ENCODE measurements at places on chromosomes 7 and 10. TPM values are rescaled to one million over a fixed set of nuclear protein-coding genes. Genes with fewer than 3 reads are reported as not detected.

GRCh38 chr7:116465125-116465524 lies 34.4 kb upstream of the CAV2 start:
- no peak for DNase-seq

GRCh38 chr7:28517606-28518005 lies 105.3 kb downstream of the CREB5 start:
- no peak for DNase-seq

GRCh38 chr7:19011212-19011611 lies 106.2 kb downstream of the TWIST1 start:
- no peak for DNase-seq

DNA sequence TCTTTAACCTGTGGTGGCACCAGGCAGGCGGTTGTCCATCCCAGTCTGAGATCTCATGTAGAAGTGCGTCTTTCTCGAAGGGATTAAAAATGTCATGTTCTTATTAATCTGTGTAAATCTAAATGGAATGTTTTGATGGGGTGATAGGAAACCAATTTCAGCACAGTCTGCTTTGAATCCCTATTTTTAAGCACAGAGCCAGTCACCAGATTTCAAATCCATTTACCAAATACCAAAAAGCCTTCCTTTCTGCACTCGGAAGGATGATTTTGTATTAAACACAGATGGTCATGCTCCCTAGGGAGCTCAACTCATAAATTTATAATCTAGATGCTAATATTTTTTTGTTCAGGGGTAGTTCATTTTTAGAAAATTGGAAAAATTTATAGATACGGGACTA lies 160.6 kb upstream of the AOAH start:
- DNase-seq, result no peak

DNA sequence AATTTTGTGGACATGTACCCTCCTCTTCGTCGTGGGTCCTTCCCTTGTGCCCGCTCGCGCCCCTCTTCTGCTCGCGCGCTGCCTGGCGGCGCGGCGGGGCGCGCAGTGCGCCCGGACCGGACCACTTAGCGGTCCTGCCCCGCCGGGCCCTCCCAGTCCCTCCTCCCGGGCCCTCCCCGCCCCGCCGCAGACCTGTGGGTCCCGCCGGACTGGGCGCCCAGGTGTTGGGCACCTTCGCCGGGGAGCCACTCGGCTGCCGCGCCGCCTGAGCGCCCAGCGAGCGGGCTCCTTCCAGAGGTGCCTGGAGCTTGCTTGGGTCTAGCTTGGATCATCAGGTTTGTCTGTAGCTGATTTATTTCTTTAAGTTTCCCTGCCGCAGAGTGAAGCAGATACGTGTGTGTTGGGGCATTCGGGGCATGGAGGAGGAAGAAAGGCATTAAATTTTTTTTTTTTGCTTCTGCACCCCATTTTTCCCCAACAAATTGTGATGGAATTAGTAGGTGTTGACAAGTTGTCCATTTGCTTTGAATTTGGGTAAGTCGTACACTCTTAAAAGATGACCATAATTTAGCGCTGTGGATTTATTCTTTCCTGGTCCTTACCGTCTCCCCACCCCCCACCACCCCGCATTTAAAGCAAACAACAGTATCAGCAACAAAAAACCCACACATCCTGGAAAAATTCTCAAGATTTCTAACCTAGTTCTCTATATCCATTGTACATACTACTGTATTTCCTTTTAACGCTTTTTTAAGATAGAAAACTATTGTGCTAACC lies 905 bp downstream of the C1GALT1 start:
- DNase-seq, result peak; percentile 94

DNA sequence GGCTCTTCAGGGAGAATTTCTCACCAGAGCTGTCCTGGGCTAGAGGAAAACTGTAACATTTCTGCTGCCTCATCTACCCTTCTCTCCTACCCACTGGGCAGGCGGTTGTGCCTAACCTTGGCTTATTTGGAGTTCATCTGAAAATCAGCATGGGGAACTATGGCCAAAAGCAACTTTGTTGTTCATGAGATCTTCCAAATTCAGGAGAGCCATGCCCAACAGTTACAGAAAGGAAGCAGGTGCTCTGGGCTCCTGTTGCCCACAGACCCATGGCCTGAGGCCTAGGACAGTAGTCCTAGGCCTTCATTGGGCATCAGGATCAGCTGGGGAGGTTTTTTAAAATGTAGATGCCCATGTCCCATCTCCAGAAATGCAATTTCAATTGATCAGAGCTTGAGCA lies 85.2 kb downstream of the GRID1 start:
- no peak for DNase-seq

- no peak for DNase-seq
These were observed 15.2 kb downstream of the STAMBPL1 start for GRCh38 chr10:88895250-88895649.

DNA sequence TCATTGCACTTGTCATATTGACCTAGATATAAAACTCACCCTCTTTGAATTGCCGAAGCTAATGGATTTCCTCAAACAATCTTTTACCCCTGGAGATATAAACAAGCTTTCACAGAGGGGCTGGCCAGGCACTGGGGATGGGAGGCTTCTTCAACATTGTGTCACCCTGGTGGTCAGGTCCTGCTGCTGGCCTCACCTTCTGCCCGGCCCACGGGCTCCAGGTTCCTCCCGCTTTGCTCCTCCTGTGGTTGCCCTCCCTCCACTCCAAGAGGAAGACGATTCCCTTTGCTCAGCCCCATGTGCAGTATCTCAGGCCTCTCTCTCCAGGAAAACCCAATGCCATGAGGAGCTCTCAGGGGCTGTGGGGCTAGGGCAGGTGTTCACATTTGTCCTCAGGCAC lies 118.1 kb upstream of the ADCY1 start:
- DNase-seq, result no peak

GRCh38 chr10:81917666-81918065 lies 42.7 kb downstream of the NRG3 start:
- DNase-seq, result no peak

GRCh38 chr10:87523731-87524130 lies 19.0 kb downstream of the MINPP1 start:
- no peak for DNase-seq

DNA sequence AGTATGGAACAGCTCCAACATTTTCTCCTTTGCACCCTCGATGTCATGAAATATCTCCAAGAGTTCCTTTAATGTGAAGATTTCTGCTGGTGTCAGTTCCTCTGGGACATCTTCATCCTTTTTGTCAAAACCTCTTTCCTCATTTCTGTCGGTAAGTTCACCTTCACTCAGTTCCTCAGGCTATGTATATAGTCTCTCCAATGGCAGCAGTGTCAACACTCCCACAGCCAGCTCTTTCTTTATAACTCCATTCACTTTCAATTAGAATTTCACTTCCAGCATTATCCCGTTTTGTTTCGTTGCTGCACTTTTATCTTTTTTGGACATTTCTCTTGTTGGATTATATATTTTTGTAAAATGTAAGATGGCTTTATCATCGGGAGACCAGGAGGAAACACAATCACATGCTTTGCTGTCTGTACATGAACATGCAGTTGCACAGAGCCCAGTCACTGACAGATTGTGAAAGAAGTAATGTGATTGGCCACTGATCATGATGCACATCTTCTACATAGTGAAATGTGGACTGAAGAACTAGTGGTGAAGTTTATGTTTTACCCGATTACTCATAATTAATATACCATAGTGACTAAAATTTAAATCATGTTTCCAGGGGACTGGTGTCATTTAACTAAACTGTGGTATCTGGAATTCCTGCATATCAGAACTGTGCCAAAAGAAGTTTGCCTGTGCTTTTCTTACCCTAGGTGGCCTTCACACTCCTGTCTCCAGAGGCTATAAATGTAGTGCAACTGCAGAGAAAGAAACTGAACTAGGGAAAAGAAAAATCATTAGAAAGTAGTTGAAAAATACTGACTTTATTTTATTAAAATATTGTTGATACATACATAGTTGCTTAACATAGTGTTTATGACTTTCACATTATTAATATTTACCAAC lies 289.6 kb downstream of the PPP1R3A start:
- DNase-seq, result no peak

GRCh38 chr7:82810558-82811259 lies 352.0 kb downstream of the PCLO start:
- DNase-seq, result no peak

DNA sequence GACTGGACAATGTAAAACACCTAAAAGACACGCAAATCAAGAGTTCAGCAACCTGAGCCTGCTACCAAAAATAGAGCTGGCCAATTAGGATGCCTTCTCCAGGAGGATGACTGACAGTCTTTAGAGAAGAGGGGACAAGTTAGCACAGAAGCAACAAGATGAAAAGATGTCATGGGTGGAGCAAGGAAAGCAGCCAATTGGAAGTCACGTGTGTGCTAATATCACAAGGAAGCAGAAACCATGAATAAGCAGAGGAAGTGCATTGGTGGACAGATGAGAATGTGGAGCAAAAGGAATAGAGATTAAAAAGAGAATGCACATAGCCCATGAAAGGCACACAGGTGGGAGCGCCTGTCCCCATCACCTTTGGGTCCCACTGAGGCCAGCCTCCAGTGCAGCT lies 148.1 kb downstream of the SLC25A13 start:
- no peak for DNase-seq

DNA sequence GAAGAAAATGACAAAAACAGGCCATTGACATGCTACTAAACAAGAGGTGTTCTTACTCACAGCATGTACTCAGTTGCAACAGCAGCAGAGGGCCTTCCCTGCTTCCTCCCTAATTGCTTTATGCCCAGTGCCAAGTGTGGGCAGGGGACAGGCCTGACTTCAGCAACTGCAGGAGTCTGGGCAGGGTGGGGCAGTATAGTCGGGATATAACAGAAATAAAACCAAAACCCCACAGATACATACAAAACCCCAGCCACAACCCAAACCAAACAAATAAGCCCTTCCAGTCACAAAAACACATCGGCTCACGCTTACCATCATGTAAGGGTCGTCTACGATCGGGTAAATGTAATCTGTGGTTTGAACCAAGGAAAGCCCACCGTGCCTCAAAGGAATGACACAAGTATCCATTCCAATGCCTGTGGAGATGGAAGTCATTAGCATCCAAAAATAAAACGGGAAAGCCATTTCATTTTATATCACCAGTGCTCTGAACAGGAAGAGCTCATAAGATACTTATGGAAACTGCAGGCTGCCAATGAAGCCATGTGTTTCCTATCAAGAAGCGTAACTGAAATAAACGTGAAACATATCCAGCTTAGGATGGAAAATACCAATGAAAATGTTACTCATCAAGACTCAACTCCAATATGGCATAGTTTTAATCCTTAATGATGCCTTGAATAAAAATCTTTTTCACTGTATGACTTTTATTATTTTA lies 9.5 kb downstream of the SEPHS1 start:
- DNase-seq, result no peak

GRCh38 chr7:107686816-107687387 lies 26.3 kb downstream of the SLC26A4 start:
- DNase-seq, result no peak

GRCh38 chr7:18458830-18459229 lies 36.7 kb upstream of the HDAC9 start:
- DNase-seq, result no peak

- no peak for DNase-seq
These were observed 25.3 kb upstream of the SNX13 start for GRCh38 chr7:17965603-17966002.

- no peak for DNase-seq
These were observed 460.6 kb downstream of the DNAJB6 start for GRCh38 chr7:157797361-157797760.

- DNase-seq, result no peak
These were observed 339.7 kb downstream of the HGF start for GRCh38 chr7:81430150-81430549.

GRCh38 chr7:43533801-43534479 lies 49.0 kb upstream of the STK17A start:
- DNase-seq, result no peak

DNA sequence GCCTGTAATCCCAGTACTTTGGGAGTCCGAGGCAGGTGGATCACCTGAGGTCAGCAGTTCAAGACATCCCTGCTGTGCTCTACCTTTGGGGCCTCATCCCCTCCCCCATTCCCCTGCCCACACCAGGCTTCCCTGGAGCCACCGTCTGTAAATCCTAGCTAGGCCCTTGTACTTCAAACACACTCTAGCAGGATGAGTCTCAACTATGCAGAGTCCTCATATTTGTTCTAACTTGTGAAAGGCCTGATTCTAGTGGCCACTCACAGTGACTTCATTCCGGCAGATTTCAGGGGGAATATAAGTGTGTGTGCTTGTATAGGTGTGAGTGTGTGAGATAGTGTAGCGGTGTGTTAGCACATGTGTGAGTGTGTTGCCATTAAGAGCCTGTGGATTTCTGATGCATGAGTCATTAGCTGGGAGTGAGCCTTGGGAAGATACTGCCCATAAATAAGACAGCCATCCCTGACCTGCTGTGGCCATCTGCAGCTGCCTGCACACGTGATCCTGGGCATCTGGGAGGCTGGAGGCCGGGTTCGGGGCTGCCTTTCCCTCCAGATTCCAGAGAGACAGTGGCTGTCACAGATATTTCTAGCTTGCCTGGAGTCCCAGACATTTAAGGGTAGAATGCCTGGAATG lies 1.7 kb upstream of the NEURL1 start:
- no peak for DNase-seq

DNA sequence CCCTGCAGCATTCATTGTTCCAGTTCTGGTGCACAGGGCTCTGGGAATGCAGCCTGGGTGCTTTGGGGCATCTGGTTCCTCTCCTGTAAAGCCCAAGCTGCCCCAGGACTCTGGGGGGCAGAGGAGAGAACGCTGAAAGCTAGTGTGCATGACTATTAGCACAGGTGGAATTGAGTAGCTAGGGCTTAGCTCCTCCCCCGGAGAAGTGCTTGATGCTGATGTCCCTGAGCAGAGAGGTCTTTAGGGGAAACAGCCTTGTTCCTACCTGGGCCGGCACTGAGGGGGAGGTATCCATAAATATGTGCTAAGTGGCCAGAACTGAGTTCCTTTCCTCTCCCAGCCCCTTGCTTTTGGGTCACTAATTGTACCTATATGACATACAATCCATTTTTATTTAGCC lies 3.9 kb downstream of the ADCY1 start:
- peak; percentile 40 for DNase-seq

DNA sequence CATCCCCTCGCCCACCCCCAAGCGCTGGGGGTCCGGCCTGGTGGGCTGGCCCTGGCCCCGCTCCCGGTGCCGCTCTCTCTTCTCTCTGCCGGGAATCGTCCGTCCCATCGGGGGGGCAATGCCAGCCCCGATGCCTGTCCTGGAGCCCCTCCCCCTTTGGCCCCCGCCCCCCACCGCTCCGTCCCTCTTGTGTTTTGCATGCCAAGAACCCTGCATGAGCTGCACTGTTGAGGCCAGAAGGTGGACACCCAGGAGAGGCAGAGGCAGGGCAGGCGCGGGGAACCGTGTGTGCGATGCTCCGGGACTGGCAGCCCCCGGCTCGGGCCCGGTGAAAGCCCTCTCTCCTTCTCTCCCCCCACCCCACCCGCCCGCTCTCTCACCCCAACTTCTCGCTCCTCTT lies 22.1 kb upstream of the HSPB1 start:
- DNase-seq, result no peak

SUV39H2 gene
- total RNA-seq, result 4.0 TPM

PCDH15 gene
- 2.1 TPM for total RNA-seq

ATOH7 gene
- total RNA-seq, result not detected

CYP26A1 gene
- not detected for total RNA-seq

GPNMB gene
- 59.8 TPM for total RNA-seq

SPDYE18 gene
- total RNA-seq, result not detected

TRIM50 gene
- total RNA-seq, result not detected

TRPV6 gene
- 0.32 TPM for total RNA-seq

ODAD2 gene
- not detected for total RNA-seq

HELLS gene
- total RNA-seq, result 38.7 TPM

EPO gene
- not detected for total RNA-seq

ABCB8 gene
- 30.0 TPM for total RNA-seq

STOX1 gene
- total RNA-seq, result 0.38 TPM

Measured in spleen (tissue), 13 donors.